Fibroblast of lung (primary cell): ENCODE measurements at places on chromosomes 13 and 19. TPM values are rescaled to one million over a fixed set of nuclear protein-coding genes. Genes with fewer than 3 reads are reported as not detected.

LHB gene
- total RNA-seq: not detected in 2 replicates

MYH14 gene
- not detected in 2 replicates for total RNA-seq

SMIM24 gene
- total RNA-seq: not detected in 2 replicates

CD177 gene
- under 0.01 and 0.33 TPM in 2 replicates for total RNA-seq

FREM2 gene
- total RNA-seq: under 0.01 TPM in 1 of 2 replicates, not detected in the other

ZNF728 gene
- total RNA-seq: 0.51 and 1.8 TPM in 2 replicates

ZNF208 gene
- 3.6 TPM in 2 replicates for total RNA-seq

MBD3L3 gene
- total RNA-seq: not detected in 2 replicates

PRR22 gene
- 0.17 and 0.26 TPM in 2 replicates for total RNA-seq

FPR2 gene
- total RNA-seq: not detected in 2 replicates

MIER2 gene
- total RNA-seq: 9.2 and 20.6 TPM in 2 replicates

EGLN2 gene
- total RNA-seq: 83.2 and 106 TPM in 2 replicates

ZNF442 gene
- total RNA-seq: 2.3 and 5.1 TPM in 2 replicates

FXYD7 gene
- not detected in 2 replicates for total RNA-seq

PSG1 gene
- total RNA-seq: 0.51 and 1.3 TPM in 2 replicates

TBXA2R gene
- 0.77 and 1.8 TPM in 2 replicates for total RNA-seq

DAND5 gene
- total RNA-seq: not detected in 2 replicates

ZNF101 gene
- total RNA-seq: 4.9 and 5.4 TPM in 2 replicates

PSG6 gene
- 0.17 TPM in 1 of 2 replicates, not detected in the other for total RNA-seq

KDELR1 gene
- 42.4 and 59.0 TPM in 2 replicates for total RNA-seq

ZNF132 gene
- total RNA-seq: 9.5 and 14.5 TPM in 2 replicates

CCNA1 gene
- total RNA-seq: 3.5 TPM in 1 of 2 replicates, not detected in the other

DPP9 gene
- 14.4 and 27.1 TPM in 2 replicates for total RNA-seq
